ENCODE measurements at places on chromosomes 2 and 18.

- DNase-seq = no peak
These were observed 900.1 kb upstream of the SOX11 start for GRCh38 chr2:4792126-4792525.

DNA sequence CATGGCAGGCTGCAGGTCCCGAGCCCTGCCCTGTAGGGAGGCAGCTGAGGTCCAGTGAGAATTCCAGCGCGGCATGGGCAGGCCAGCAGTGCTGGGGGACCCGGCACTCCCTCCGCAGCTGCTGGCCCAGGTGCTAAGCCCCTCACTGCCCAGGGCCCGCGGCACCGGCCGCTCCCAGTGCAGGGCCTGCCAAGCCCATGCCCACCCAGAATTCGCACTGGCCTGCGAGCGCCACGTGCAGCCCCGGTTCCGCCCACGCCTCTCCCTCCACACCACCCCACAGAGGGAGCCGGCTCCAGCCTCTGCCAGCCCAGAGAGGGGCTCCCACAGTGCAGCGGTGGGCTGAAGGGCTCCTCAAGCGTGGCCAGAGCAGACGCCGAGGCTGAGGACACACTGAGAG lies 158.5 kb upstream of the ACVR2A start:
- DNase-seq = no peak

DNA sequence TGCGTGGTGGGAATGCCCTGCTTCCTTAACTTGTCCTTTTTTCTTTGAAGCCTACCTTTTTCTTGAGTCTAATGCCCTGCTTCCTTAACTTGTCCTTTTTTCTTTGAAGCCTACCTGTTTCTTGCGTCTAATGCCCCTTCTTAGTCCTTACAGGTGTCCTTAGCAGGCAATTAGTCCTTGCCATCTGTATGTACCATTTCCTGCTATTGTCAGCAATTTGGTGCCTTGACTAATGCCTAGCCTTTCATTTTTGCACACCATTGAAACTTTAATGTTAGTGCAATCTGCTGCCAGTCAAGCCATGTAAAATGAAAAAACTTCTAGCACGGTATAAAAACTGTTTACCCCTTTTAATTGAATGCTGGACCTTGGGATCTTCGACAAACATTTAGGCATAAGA lies 4.3 kb downstream of the KDM3A start:
- DNase-seq = no peak

- no peak for DNase-seq
These were observed 137.2 kb upstream of the GPC1 start for GRCh38 chr2:240298117-240298790.

DNA sequence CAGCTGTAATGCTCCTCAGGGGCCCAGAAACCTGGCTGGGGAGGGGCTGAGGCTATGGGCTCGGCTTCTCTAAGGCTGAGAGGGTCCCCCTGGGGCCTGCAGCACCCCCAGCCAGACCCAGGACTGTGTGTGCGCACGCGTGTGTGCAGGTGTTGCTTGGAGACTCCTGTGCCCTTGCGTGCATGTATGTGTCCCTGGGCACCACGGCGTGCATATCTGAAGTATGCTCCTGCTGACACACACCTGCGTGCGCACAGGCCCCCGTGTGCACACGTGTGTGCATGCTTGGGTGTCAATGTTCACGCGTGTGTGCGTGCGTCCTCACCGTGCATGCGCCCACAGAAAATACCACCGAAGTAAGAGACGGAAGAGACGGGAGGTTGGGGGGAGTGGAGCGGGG lies 14.9 kb upstream of the ECEL1 start:
- DNase-seq = no peak

GRCh38 chr2:238339814-238340213 lies 19.5 kb downstream of the TRAF3IP1 start:
- no peak for DNase-seq

DNA sequence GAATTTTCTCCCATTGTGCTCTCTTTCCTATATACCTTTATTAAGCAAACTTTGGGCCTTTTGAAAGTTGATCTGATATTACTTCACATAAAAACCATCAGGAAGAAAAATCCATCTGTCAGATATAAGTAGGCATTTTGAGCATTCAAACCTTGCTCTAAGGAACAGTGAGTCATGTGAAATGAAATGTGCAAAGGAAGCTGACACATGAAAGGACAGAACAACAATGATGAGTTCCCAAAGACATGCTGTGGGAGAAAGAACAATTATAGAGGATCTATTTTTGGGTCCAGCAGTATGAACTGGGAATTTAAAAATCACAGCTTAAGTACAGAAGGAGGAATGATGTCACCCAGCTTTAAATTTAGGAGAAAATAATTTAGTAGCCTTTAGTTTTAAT lies 18.1 kb downstream of the CALCRL start:
- no peak for DNase-seq

DNA sequence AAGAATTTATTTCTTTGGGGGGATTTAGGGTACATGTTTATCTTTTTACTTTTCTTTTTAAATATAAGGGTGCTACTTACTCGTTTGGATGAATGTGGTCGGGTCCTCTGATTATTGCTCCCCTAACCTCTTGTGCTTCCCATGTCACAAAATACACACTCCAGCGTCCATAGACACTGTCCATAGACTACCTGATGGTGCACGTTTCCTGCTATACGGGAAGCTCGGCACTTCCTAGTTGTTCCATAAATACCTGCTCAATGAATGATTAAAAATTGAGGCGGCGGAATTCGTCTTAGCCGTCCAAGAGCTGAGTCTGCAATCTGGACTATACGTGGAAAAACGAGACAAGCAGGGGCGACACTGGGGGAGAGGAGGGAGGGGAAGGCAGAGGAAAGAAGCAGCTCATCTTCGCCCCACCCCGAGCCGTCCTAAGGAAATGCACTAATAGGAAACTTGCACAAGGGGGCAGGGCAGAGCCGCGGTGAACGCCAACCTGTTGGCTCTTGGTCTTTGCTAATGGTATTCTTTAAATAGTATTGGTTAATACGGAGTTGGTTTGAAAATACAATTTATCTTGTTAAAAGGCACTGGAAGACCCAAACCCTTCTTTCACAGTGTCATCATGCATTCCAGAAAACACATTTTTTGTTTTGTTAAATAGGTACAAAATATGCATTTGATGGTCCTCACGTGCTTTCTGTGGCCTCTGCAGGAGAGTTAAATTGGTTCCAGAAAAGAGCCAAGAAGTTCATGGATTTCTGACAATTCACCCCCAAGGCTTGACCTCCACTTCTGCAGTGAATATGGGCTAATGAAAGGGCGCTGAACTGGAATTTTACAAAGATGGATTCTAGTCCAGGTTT lies 73.0 kb upstream of the KCTD1 start:
- no peak for DNase-seq
